ENCODE measurements at places on chromosomes 1 and 21.
A peak's percentile ranks its signal among the peaks of the same experiment; 100 is the strongest.

DNA sequence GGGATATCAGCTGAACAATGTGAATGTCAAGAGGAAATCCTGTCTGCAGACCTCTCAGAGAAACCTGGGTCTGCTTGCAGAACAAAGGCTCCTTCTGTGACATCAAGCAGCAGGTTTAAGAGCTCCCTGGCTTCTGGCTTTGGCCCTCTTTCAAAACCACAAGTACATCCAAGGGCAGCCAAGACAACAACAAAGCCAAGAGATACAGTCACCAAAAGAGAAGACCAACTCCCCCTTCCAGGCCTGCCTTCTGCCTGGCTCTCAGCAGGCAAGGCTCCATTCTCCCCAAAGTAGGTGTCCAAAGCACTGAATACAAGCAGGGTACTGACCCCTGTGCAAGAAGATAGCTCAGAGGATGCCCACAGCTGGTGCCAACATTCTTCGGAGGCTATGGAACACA is 11.5 kb downstream of the BCAR3 start:
- DNase-seq, result peak; percentile 90

DNA sequence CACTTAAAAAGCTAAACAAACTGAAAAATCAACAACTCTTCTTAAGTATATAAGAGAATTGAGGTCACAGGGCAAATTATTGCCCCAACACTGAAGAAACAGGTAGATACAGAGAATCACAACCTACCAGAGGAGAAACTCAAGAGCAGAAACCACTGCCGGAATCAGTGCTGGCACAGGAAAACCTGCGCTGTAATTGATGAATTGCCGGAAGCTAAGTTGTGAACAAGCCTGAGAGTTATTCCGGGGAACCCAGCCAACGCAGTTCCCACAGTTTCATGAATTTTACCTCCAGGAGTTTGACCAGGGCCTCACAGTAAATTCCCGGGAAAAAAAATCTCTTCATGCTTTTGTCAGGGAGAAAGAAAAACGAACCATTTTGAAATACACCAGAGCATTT is 657.1 kb upstream of the BRINP3 start:
- DNase-seq, result peak; percentile 49

DNA sequence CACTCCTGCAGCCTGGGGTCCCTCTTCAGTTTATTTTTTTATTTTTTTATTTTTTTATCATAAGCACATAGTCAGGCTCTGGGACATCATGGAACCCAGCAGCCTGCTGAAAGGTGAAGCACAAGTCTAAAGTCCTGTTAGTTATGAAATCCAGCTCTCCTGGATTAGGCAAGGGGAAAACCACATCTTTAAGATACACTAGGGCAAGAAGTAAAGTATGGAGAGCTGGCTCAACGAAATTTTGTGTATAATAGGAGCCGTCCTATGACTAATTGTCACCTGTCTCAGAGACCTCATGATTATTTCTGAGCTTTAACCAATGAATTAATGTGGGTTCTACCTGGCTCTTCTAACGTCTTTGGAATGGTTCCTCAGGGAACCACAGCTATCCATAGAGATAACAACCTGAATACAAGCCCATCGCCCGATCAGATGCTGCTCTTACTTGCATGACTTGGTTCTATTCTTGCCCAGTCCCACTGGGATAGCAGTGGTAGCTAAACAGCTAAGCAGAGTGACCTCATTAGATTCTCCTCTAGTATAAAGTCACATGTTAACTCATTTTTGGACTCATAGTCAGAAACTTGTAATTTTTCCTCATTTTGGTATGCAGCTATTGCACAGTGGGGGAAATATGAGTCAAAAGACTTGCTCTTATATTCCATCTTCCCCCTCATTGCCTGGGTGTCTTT is 122.7 kb downstream of the LMO4 start:
- no peak for DNase-seq

DNA sequence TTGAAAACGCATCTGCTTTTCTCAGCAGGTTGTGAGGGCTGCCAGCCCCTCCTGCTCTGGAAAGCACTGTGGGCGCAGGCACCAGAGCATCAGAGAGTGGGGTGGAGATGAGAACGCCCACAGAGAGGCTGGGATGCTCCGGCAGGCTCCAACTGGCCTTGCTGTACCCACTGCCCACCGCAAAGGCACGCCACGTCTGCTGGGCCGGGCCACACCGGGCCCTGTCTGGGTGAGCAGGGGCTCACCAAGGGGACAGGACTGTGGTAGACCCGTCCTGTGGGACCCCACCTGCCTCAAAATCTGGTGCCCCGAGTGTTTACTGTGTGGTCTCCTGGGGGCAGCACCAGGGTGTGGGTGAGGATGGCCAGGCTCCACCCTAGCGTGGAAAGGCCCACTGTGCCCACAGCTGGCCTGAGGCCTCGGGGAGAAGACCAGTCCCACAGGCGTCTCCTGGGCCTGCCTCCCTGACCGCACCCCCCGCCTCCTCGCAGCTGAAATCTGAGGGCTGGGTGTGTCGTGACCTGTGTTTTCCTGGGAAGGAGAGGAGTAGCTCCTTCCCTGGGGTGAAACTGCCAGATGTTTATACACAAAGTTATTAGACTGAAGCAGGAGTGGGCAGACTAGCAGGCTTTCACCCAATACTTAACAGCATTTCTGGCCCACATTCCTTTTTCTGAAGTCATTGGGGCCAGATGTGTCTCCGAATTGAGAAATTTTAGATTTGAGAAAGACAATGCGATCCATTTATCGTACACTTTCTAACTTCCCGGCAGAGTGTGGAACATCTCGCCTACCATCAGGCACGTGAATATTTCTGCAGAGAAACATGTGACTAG is 53.8 kb downstream of the STUM start:
- peak; percentile 2 for DNase-seq

DNA sequence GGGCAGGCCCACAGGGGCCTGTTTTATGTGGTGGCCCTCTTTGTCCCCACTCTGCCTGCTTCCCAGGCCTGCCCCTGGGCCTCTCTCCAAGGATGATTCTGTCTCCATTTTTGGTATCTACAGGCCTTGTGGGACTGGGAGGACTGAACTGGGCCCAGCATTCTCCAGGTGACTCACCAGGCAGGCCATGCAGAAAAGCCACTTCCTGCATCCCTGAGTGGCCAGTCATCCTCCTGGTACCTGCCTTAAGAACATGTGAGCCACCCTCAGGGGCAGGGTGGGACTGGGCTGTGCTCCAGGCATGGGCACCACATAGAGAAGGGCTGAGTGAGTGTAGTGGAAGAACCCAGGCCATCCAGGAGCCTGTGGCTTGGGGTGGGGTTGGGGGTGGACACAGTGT is 20.0 kb upstream of the BCAR3 start:
- peak; percentile 98 for DNase-seq

- no peak for DNase-seq
Measured at GRCh38 chr1:85943945-85944344, 212.6 kb downstream of the COL24A1 start.

DNA sequence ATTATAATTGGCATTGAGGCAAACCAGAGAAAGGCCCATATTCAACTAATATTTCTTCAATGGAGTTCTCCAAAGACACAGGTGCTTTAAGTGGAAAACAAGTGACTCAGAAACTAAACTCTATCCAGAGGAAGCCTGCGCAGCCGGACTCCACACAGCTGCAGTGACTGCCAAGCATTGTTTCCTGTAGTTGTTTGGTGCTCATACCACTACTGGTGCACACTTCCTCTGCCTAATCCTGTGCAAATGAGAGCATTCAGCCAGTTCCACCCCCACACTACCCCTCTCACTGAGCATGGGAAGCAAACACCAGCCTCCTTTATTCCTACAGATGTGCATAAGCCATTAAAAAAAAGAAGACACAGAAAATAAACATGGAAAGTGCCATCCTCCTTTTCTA is 102.9 kb downstream of the VAV3 start:
- DNase-seq, result no peak

DNA sequence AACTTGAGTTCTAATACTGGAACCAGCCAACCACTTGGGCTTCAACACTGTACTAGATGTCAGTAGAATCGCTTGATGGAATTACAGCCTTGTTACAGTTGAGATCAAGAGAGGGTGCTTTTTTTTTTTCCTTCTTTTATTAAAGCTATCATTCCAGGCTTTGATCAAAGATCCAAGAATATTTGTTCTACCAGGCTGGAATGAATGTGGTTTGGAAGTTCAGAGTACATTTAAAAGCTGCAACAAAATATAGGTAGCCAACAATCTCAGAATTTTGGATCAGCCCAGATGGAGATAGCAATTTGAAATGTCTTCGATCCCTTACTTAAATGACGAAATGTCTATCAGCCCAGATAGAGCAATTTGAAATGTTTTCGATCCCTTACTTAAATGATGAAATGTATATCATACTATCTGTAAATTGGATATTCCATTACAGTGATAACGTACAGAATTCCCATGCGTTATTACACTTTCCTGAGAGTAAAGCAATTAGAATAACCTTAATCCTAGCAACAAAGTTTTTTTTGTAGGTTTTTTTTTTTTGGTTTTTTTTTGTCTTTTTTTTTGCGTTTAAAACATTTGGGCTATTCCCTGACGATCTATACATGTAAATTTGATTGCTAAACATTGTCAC is 3.6 kb downstream of the ZNF281 start:
- DNase-seq, result no peak

- DNase-seq, result peak; percentile 36
Measured at GRCh38 chr1:67559222-67559700, 125.7 kb upstream of the GADD45A start.

DNA sequence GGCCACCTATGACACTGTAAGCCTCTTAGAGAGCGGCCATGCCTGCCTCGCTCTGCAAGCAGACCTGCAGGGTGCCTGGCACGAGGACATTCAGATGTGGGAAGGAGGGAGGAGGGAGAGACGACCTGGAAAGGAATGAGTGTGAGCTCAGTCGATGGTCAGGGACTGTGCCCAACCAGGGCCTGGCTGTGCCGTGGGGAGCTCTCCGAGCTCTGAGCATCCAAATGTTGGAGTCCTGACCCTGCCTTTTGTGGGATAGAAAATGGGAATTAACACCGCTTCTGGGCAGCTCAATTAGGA is 7.3 kb downstream of the CSTB start:
- no peak for DNase-seq

- no peak for DNase-seq
Measured at GRCh38 chr1:156862997-156863599, 2.4 kb downstream of the NTRK1 start.

- no peak for DNase-seq
Measured at GRCh38 chr1:206798384-206798996, 26.2 kb upstream of the IL10 start.

- no peak for DNase-seq
Measured at GRCh38 chr1:24130385-24130784, 12.6 kb downstream of the IL22RA1 start.

DNA sequence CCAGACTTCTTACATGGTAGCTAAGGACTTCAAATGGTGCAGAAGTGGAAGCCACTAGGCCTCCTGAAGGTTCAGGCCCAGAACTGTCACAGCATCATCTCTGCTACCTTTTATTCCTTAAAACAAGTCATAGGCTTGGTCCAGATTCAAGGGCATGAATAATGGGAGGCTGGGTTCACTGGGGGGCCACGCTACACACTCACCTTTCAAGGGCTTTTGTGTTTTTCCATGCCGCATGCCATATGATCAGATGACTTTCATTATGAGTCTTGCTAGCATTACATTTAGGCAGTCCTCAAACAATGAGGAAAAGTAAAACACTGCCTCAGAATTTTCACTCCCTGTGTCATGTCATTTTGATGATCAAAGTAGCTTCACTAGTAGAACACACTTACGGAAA is 83.4 kb downstream of the VPS26C start:
- no peak for DNase-seq

- no peak for DNase-seq
Measured at GRCh38 chr1:192943108-192943507, 116.1 kb downstream of the UCHL5 start.

- no peak for DNase-seq
Measured at GRCh38 chr1:156006666-156007376, 13.9 kb downstream of the SSR2 start.

DNA sequence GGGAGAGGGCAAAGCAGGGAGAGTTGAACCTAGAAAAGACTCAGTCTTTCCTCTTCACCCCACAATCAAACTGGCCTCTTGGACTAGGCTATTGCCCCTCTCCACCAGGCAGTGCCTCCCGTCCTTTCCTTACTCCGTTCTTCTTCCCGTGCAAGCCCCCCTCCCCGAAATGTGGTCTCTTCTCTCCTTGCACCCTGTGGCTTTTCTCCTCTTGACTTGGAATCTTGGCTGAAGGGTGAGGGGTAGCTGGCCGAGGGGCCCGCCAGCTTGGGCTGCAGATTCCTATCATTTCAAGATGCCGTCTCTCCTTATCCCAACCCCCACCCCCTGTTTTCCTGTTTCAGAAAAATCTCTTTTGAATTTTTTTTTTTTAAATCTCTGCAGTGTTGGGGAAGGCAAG is 1.6 kb downstream of the WNT2B start:
- DNase-seq, result no peak

DNA sequence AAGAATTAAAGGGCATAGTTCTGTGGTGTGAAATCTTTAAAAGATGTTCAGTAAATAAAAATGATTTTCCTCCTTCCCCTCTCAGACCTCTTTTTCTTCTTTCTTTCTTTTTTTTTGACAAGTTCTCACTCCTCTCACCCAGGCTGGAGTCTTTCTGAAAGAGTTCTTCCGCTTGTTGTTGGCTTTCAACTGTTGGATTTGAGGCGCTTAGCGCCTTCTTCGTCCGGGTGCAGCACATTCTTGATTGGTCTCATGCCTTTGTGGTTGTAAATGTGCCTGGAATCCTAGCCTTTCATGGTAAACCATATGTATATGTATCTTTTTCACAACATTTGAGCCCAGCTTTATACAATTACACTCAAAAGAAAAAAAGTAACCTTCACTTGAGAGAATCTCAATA is 980 bp upstream of the METTL18 start:
- peak; percentile 5 for DNase-seq

- no peak for DNase-seq
Measured at GRCh38 chr1:213958346-213958745, 29.4 kb upstream of the PROX1 start.

DNA sequence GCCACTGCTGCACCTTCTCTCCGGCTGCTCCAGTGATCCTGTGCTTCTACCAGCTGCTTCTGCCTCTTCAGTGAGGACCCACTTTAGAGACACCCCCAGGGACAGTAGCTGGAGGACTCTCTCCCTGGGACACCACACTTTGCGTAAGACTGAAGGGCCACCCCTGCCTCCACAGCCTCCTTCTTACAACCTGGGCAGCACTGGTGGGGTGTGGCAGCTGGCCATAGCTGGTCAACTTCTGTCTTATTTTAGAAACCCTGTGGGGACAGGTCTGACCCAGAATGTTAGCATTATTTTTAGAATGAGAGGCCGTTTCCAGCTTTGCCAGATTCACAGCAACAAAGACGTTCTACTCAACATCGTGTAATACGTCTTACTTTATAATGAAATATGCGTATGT is 1.1 kb upstream of the KRTAP10-9 start:
- DNase-seq, result no peak

GRCh38 chr1:54407154-54407403 is 885 bp upstream of the SSBP3 start:
- no peak for DNase-seq

Data from astrocyte of the spinal cord (primary cell).